ENCODE measurements at places on chromosomes 12 and 14.

DNA sequence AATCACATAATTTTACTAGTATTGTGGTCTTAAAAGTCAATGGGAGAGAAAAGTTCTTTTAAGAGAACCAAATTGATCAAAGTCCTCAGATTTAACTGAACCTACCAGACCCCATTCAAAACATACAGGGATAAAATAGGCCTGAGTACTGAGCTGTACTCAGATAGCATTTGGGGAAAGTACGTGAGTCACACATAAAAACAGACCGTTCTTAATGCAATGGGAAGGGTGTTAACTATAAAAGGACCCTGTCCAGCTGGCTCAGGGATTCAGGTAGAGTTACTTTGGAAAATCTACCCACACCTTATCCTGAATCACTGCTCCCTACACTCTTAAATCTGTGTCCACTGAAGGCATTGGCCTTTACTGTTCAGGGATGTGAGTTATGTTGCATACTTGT is 78.0 kb downstream of the PTPN21 start:
- no peak overlapping the region for H3K27ac ChIP-seq
- H3K4me3 ChIP-seq: no peak overlapping the region
- no peaks in the 10 kb centered on the region for H3K4me1 ChIP-seq

GRCh38 chr12:75337905-75338304 is 3.4 kb downstream of the GLIPR1L1 start:
- H3K27ac ChIP-seq: no peak overlapping the region
- peaks cover 7% of the 10 kb centered on the region for H3K4me1 ChIP-seq
- H3K27me3 ChIP-seq: peaks cover 9% of the 10 kb centered on the region
- H3K36me3 ChIP-seq: no peaks in the 10 kb centered on the region

DNA sequence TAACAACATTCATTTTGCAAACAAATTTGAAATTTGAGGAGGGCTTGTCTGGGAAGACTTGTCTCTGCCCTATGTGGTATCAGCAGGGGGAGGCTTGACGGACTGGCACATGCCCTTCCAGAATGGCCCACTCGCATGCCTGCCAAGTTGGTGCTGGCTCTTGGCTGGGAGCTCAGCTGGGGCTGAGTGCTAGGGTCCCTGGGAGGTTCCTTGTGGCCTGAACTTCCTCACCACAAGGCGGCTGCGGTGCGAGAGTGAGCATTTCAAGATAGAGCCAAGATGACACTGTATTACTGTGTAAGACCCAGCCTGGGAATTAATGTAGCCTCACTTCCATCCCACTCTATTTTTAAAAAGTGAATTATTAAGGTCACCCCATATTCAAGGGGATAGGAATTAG is 271.6 kb upstream of the PLEKHG7 start:
- H3K27me3 ChIP-seq: no peaks in the 10 kb centered on the region
- H3K4me3 ChIP-seq: no peak overlapping the region
- peak; percentile 62 for DNase-seq
- peaks cover 6% of the 10 kb centered on the region for H3K4me1 ChIP-seq
- no peaks in the 10 kb centered on the region for H3K36me3 ChIP-seq
- no peak overlapping the region for H3K27ac ChIP-seq

DNA sequence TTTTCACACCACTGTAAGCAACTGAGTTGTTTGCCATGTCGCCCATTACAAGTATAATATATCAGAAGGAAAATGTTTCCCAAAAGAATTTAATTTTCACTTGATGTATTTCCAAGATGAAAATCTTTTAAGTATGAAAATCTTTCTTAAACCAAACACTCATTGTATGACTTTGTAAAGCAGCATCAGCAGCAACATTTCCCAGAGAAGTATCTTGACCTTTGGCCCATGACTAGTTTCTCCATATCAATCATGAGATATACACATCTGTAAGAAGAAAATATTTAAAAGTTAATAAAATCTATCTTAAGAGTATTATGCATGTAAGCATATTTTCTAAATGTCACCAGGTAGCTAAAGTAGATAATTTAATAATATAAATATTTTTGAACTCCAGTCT is 52.8 kb downstream of the ATP2B1 start:
- no peaks in the 10 kb centered on the region for H3K4me1 ChIP-seq
- H3K27ac ChIP-seq: no peak overlapping the region
- H3K36me3 ChIP-seq: peaks cover 6% of the 10 kb centered on the region
- no peaks in the 10 kb centered on the region for H3K27me3 ChIP-seq
- H3K4me3 ChIP-seq: no peak overlapping the region

- H3K36me3 ChIP-seq: no peaks in the 10 kb centered on the region
- H3K27ac ChIP-seq: no peak overlapping the region
- no peak overlapping the region for H3K4me3 ChIP-seq
- H3K27me3 ChIP-seq: no peaks in the 10 kb centered on the region
- H3K4me1 ChIP-seq: no peaks in the 10 kb centered on the region
- peak; percentile 19 for DNase-seq
These were observed 96.9 kb upstream of the FGD4 start for GRCh38 chr12:32302218-32303173.

- H3K27ac ChIP-seq: no peak overlapping the region
- no peaks in the 10 kb centered on the region for H3K4me1 ChIP-seq
- no peak for DNase-seq
- H3K27me3 ChIP-seq: no peaks in the 10 kb centered on the region
- H3K36me3 ChIP-seq: no peaks in the 10 kb centered on the region
These were observed 160.0 kb downstream of the TPH2 start for GRCh38 chr12:72098622-72099021.

DNA sequence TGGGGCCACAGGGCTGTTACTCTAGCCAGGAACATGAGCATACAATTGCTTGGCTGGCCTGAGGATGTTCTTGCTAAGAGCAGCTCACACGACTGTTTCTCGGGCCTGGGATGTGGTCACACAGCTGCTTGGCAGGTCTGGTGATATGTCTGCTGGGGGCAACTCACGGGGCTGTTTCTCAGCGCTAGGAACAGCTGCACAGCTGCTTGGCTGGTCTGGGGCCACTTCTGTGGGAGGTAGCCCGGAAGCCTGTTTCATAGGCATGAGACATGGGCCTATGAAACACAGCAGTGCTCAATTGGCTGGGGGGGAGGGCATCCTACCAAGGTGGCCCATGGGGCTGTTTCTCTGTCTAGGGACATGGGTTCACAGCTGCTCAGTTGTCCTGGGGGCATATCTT is 73.4 kb upstream of the DDHD1 start:
- no peak for DNase-seq
- no peak overlapping the region for H3K27ac ChIP-seq
- H3K4me1 ChIP-seq: peaks cover 8% of the 10 kb centered on the region
- no peak overlapping the region for H3K4me3 ChIP-seq

Measured in thymus (tissue), 14 donors.